ENCODE measurements at places on chromosomes 1 and 21. TPM values are rescaled to one million over a fixed set of nuclear protein-coding genes. Genes with fewer than 3 reads are reported as not detected.

The APOBEC4 gene
- total RNA-seq: not detected

The TRIM46 gene
- 0.08 TPM for total RNA-seq

The LYPLA2 gene
- 33.9 TPM for total RNA-seq

The DCLRE1B gene
- 2.0 TPM for total RNA-seq

The SPRR1B gene
- not detected for total RNA-seq

The OR2L13 gene
- total RNA-seq: not detected

The REN gene
- total RNA-seq: not detected

The ADORA3 gene
- 6.2 TPM for total RNA-seq

The PLD5 gene
- not detected for total RNA-seq

The FAAH gene
- 2.9 TPM for total RNA-seq

The AADACL3 gene
- total RNA-seq: not detected

The C1orf105 gene
- 1.2 TPM for total RNA-seq

The KCNK1 gene
- 9.5 TPM for total RNA-seq

The HMCN1 gene
- total RNA-seq: 6.8 TPM

The RGS16 gene
- total RNA-seq: 4.1 TPM

The LRRC3 gene
- 2.1 TPM for total RNA-seq

The KMO gene
- not detected for total RNA-seq

The VHLL gene
- total RNA-seq: not detected

The KCND3 gene
- total RNA-seq: 23.0 TPM

The CRNN gene
- not detected for total RNA-seq

The GNAT2 gene
- total RNA-seq: not detected

The CD2 gene
- not detected for total RNA-seq

The ACTA1 gene
- 17,209 TPM for total RNA-seq

The DNAJC6 gene
- total RNA-seq: 10.4 TPM

The OR6K3 gene
- not detected for total RNA-seq

The SPATA21 gene
- not detected for total RNA-seq

The PLPPR4 gene
- 0.20 TPM for total RNA-seq

The CNR2 gene
- 0.07 TPM for total RNA-seq

The TMEM125 gene
- not detected for total RNA-seq

The TCHH gene
- not detected for total RNA-seq

The TFF3 gene
- total RNA-seq: 4.1 TPM

The CD247 gene
- 0.29 TPM for total RNA-seq

The SMYD3 gene
- 10.4 TPM for total RNA-seq

The F5 gene
- 0.93 TPM for total RNA-seq

The CCDC27 gene
- total RNA-seq: not detected

The KCNT2 gene
- total RNA-seq: 1.2 TPM

The SH2D2A gene
- 0.52 TPM for total RNA-seq

The CYB561D1 gene
- total RNA-seq: 3.4 TPM

The KIAA1614 gene
- total RNA-seq: 6.5 TPM

The CRP gene
- total RNA-seq: not detected

The AJAP1 gene
- total RNA-seq: 0.17 TPM

The RUNX3 gene
- total RNA-seq: 8.7 TPM

The DARS2 gene
- total RNA-seq: 13.8 TPM

The RAP1GAP gene
- total RNA-seq: 3.4 TPM

The SRP9 gene
- total RNA-seq: 165 TPM

The LYSMD1 gene
- total RNA-seq: 12.5 TPM

The SASS6 gene
- total RNA-seq: 1.8 TPM

The FCGR2B gene
- 30.8 TPM for total RNA-seq

The CENPF gene
- total RNA-seq: 0.19 TPM
